ENCODE measurements at places on chromosomes 3 and 15. TPM values are rescaled to one million over a fixed set of nuclear protein-coding genes. Genes with fewer than 3 reads are reported as not detected.

DNA sequence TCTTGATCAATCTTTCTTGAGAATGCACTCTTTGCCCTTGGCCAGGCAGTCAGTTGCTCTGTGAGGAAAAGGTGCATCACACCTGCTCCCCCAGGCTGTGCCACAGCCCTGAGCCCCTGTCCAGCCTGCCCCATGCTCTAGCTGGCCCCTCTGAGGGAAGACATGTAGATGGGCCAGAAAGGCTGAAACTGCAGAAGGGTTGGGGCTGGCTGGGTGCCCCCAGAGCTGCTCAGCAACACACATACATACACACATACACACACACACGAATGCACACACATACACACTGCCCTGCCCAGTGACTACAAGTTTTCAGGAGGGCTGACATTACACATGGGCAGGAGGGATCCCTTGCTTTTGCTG, 16.4 kb downstream of the TBC1D21 start:
- no peak for DNase-seq

The GPR27 gene
- not detected for total RNA-seq

DNA sequence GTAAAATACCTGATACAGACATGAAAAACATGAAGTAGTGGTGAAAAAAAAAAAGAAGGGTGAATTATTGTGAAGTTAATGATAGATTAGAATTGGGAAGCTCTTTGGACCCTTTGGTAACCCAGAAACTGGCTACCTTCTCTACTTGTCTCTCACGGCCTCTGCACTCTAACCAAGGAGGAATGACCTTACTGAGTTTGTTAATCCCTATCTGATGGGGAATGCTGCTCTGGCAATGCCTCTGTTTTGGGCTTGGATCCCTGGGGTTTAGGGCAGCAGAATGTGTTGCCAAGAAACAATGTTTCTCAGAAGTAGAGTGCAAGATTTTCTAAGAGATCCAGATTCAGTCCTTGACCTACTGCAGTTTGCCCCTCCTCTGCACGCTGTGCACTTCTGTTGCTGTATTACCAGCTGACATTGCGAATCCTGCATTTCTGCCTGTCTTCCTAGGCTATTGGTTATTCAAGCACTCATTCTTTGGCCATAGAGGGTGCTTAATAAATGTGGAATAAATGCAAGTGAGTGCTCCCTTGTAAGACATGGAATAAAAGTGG, 49.2 kb upstream of the MAP3K13 start:
- DNase-seq = no peak

The FANCD2 gene
- total RNA-seq = 52.2 TPM

The ASB14 gene
- total RNA-seq = not detected

The ANKRD63 gene
- not detected for total RNA-seq

DNA sequence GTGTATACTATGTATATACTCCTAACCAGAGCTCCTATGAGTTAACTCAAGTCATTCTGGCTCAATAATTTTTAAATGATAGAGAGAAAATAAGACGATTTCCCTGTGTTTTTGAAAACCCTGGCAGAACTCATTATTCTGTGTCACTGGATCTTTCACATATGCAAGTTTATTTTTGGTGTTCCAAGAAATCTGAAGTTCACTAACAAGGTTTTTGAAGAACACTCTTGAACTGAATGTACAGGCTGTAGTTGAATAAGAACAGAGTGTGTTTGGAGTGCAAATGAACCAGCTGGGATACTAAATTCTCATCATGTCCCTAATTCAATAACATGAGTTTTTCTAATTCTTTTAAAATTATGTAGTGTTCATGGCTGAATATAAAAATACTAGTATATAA, 466.9 kb upstream of the SUCLG2 start:
- no peak for DNase-seq

The PRRT3 gene
- 0.93 TPM for total RNA-seq

GRCh38 chr3:31839144-31839917, 141.7 kb downstream of the OSBPL10 start:
- no peak for DNase-seq

DNA sequence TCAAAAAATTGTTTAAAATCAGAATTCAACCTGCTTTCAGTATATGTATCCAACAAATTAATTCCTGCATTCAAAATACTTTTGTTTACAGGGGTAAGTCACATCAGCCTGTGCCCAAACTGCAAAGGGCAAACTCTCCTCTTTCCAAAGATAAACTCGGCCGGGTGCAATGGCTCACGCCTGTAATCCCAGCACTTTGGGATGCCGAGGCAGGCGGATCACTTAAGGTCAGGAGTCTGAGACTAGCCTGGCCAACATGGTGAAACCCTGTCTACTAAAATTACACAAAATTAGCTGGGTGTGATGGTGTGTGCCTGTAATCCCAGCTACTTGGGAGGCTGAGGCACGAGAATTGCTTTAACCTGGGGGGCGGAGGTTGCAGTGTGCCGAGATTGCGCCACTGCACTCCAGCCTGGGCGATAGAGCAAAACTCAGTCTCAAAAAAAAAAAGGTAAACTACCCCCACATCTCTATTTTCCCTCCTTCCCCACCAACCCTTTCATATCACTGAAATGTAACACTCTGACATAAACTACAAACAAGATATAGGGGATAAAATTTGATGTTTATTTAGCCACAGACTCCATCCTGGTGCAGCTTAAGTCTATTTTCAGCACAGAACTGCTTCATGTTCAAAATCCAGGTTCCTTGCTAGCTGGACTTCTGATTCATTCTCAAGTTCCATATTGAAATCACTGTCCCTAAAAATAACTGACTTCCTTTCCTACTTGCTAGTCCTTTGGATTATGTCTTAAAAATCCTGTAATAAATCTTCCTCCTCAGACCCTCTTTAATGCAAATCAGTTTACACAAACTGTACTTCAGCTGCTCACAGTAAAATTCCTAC, 15.4 kb downstream of the UBP1 start:
- DNase-seq = no peak
